ENCODE measurements at places on chromosomes 2 and 18. TPM values are rescaled to one million over a fixed set of nuclear protein-coding genes. Genes with fewer than 3 reads are reported as not detected.

The TMEM247 gene
- 18.5 TPM for total RNA-seq

DNA sequence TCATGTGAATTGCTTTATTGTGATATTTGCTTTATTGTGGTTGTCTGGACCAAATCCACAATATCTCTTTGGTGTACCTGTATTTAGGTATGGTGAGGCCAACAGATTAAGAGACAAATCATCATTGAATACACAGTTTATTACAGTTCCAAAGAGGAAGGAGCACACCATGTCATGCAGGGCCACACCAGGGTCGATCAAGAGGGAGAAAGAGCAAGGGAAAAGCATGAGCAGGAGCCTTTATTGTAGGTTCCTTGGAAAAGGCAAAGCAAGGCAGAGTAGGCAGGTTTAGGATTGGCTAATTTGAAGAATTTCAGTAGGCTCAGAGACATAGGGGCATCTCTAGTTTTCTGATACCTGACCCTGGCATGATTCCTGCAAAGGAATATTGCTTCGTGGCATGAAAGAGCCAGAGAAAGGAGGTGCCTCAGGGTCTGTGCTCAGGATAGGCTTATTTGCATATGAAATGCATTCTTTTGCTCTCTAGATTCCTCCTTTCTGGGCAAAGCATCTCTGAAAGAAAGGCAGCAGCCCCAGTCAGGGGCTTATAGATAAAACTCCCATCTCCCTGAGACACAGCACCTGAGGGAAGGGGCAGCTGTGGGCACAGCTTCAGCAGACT lies 214.2 kb upstream of the ERBB4 start:
- H3K4me3 ChIP-seq: no peak overlapping the region
- H3K36me3 ChIP-seq: no peaks in the 10 kb centered on the region
- H3K4me1 ChIP-seq: no peaks in the 10 kb centered on the region
- H3K27me3 ChIP-seq: no peaks in the 10 kb centered on the region
- H3K27ac ChIP-seq: no peak overlapping the region

GRCh38 chr2:171081649-171082111 lies 79.0 kb downstream of the TLK1 start:
- H3K36me3 ChIP-seq: no peaks in the 10 kb centered on the region
- no peaks in the 10 kb centered on the region for H3K27me3 ChIP-seq

GRCh38 chr2:82395531-82395930 lies 2063.5 kb downstream of the SUCLG1 start:
- no peaks in the 10 kb centered on the region for H3K27me3 ChIP-seq
- no peak for DNase-seq
- no peaks in the 10 kb centered on the region for H3K36me3 ChIP-seq
- no peak overlapping the region for H3K27ac ChIP-seq
- no peaks in the 10 kb centered on the region for H3K4me1 ChIP-seq

- H3K4me3 ChIP-seq: no peak overlapping the region
- H3K4me1 ChIP-seq: peaks cover 2% of the 10 kb centered on the region
- no peaks in the 10 kb centered on the region for H3K27me3 ChIP-seq
- no peak for DNase-seq
- H3K36me3 ChIP-seq: no peaks in the 10 kb centered on the region
Observed at GRCh38 chr2:29223257-29223656, 108.0 kb downstream of the CLIP4 start.

- no peak overlapping the region for H3K4me3 ChIP-seq
- no peak overlapping the region for H3K27ac ChIP-seq
- DNase-seq: no peak
Observed at GRCh38 chr2:158740127-158740526, 55.0 kb upstream of the DAPL1 start.

DNA sequence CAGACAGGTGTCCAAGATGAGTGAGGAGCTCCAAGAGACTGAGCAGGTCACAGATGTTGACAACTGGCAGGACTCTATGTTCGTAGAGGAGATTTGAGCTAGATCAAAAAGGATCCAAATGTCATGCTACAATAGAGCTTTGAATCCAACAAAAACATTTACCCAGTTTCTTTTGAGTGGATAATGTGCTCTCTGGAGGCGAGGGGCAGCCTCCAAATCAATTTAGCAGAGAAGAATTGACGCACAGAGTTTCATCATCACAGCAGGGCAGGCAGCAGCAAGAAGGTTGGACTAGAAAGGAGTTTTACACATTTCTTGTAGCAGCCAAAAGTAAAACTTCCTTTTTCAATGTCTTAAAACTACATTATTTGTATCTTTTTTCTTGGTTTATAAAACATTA lies 653.0 kb downstream of the RNF144A start:
- H3K4me1 ChIP-seq: no peaks in the 10 kb centered on the region
- no peaks in the 10 kb centered on the region for H3K27me3 ChIP-seq
- DNase-seq: no peak
- H3K4me3 ChIP-seq: no peak overlapping the region
- H3K36me3 ChIP-seq: no peaks in the 10 kb centered on the region
- no peak overlapping the region for H3K27ac ChIP-seq

The C2orf80 gene
- not detected for total RNA-seq

DNA sequence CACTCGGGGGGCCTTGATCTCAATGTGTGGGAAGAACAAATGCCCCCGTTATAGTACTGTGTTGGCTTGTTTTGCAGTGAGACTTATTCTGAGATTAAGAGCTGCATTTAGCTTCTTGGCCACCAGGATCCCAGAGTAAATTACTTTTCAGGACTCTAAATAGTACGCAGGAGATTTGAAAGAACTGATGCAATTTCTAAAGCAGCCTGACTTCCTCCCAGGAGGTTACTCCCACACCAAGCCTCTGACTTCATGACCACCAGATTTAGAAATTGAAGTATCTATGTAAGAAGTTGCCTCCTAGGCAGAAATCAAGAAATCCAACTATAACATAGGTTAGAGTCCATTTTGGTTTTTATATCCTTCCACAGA lies 67.0 kb downstream of the FEZ2 start:
- H3K4me1 ChIP-seq: peaks cover 2% of the 10 kb centered on the region
- no peak overlapping the region for H3K27ac ChIP-seq
- DNase-seq: no peak
- no peak overlapping the region for H3K4me3 ChIP-seq

DNA sequence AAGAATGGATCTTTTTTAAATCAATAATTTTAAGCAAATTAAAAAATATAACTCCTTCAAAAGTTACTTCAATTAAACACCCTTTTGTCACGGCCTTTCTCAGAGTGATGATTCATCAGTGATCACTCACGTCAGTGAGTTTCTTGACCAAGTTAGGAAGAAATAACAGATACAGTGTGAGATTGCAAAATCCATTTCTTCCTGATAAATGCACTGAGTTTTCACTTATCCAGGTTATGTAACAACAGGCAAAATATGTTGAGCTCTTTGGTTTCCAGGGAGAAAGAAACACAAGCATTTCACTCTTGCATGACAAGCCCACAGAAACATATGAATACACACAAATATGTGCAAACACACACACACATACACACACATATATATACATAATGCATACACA lies 195.9 kb upstream of the CYRIA start:
- H3K4me3 ChIP-seq: no peak overlapping the region
- H3K27me3 ChIP-seq: no peaks in the 10 kb centered on the region
- no peak for DNase-seq
- H3K36me3 ChIP-seq: no peaks in the 10 kb centered on the region
- no peaks in the 10 kb centered on the region for H3K4me1 ChIP-seq
- H3K27ac ChIP-seq: no peak overlapping the region

- no peaks in the 10 kb centered on the region for H3K4me1 ChIP-seq
- no peak overlapping the region for H3K27ac ChIP-seq
- H3K4me3 ChIP-seq: no peak overlapping the region
- no peaks in the 10 kb centered on the region for H3K27me3 ChIP-seq
- DNase-seq: peak; percentile 43
- H3K36me3 ChIP-seq: no peaks in the 10 kb centered on the region
Observed at GRCh38 chr2:118371515-118371914, 283.2 kb downstream of the INSIG2 start.

- peak; percentile 40 for DNase-seq
- no peaks in the 10 kb centered on the region for H3K27me3 ChIP-seq
- H3K4me1 ChIP-seq: peaks cover 4% of the 10 kb centered on the region
- H3K36me3 ChIP-seq: no peaks in the 10 kb centered on the region
- no peak overlapping the region for H3K27ac ChIP-seq
Observed at GRCh38 chr2:98601532-98602132, 6.7 kb downstream of the COA5 start.

- H3K27ac ChIP-seq: no peak overlapping the region
- no peak overlapping the region for H3K4me3 ChIP-seq
- DNase-seq: no peak
Observed at GRCh38 chr2:120707816-120708215, 27.9 kb upstream of the GLI2 start.

DNA sequence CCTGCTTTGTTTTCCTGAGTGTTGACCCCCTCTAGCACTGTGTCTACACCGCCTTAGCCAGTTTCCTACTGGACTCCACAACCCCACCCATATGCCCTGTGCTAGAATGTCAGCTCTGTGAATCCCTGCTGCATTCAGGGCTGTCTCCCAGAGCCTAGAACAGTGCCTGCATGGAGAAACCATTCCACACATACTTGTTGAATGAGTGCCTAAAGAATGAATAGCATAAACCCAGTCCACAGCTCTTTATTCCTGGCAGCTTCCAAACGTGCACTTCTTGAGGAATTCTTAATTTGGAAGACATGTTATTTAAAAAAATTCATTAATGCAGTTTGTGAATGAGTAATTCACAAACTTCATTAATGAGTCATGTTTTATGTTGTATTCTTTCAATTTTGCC lies 6.5 kb upstream of the NAPG start:
- no peaks in the 10 kb centered on the region for H3K36me3 ChIP-seq
- no peaks in the 10 kb centered on the region for H3K4me1 ChIP-seq
- no peak for DNase-seq
- H3K4me3 ChIP-seq: no peak overlapping the region

DNA sequence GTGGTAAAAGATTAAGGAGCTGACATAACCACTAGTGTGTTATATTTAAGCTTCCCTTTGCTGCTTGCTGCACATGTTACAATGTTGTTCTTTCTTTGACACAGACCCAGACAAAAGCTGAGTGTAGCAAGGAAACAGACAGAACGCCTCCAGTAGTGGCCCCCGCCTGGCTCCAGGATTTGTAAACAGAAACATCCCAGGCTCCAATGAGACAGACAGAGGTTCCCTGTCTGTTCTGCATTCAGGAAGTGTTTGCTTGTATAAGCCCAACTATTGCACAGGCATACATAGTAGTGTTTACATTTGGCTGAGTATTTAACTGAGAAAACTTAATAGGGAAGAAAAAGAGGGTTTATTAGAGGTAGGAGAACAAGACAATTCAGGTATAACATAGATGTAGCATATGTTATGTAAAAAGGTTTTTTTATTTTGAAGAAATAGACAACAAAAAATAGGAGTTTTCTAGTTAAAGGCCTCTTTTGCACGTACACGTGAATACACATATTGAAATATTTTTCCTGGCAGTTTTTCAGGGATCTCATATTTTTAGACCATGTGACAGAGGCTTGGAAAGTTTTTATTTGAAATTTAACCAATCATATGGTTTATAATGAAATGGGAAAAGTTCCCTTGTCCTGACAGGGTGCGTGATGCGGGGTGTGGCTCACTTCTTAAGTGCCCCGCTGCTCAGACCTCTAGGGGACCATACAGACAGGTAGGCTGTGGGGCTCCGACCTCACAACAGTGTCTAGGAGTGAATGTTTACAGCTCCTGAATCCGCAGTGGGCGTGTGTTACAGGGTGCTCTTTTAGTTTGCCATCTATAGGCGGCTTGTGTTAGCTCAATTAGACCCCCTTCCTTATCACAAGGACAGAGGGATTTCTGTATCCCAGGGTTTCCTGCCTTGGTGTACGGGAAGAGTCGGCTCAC lies 118.4 kb downstream of the BMPR2 start:
- no peaks in the 10 kb centered on the region for H3K36me3 ChIP-seq
- peak overlapping the region; percentile 8 for H3K27ac ChIP-seq
- peak; percentile 90 for DNase-seq
- H3K27me3 ChIP-seq: no peaks in the 10 kb centered on the region

- DNase-seq: peak; percentile 79
- H3K4me1 ChIP-seq: peaks cover 8% of the 10 kb centered on the region
- no peak overlapping the region for H3K27ac ChIP-seq
- no peaks in the 10 kb centered on the region for H3K36me3 ChIP-seq
- H3K4me3 ChIP-seq: no peak overlapping the region
Observed at GRCh38 chr2:120675460-120676130, 60.1 kb upstream of the GLI2 start.

GRCh38 chr2:165618806-165619205 lies 149.3 kb downstream of the CSRNP3 start:
- H3K36me3 ChIP-seq: no peaks in the 10 kb centered on the region
- no peak for DNase-seq
- H3K4me3 ChIP-seq: no peak overlapping the region
- H3K4me1 ChIP-seq: peaks cover 4% of the 10 kb centered on the region
- no peak overlapping the region for H3K27ac ChIP-seq

DNA sequence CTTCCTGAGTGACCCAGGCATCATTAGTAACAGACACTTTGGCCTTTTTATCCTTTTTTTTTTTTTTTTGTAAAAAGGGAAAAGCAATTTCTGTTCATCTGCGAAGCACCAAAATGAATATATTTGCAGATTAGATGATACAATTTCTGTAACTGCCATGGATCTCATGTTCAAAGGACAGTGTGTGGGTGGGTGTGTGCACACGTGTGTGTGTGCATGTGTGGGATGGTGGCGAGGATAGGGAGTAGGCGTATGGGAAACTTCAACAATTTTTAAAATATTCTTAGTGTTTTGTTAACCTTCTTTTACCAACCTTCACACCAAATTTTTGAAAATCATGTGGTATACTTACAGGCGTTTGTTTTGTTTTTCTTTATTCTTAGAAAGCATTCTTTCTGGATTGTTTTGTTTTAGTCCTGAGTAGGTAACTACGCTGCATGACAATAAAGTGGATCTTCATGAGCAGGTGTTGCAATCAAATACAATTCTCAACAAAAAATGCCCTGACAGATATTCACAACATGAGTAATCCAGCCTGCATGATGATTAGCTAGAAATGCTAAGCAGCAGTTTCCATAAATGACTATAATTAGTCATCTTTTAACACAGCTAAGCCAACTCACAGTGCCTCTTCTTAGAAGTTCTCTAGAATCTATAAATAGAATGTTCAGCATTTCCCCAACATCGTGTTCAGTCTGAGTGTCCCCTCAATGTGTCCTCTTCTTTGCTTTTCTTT lies 53.5 kb upstream of the RMDN2 start:
- H3K27ac ChIP-seq: no peak overlapping the region
- H3K27me3 ChIP-seq: no peaks in the 10 kb centered on the region
- no peak for DNase-seq
- H3K4me1 ChIP-seq: peaks cover 13% of the 10 kb centered on the region
- H3K4me3 ChIP-seq: no peak overlapping the region
- H3K36me3 ChIP-seq: no peaks in the 10 kb centered on the region

- H3K36me3 ChIP-seq: peaks cover 3% of the 10 kb centered on the region
- H3K4me3 ChIP-seq: no peak overlapping the region
- H3K27ac ChIP-seq: no peak overlapping the region
- DNase-seq: no peak
Observed at GRCh38 chr18:13746633-13747032, 20.2 kb downstream of the RNMT start.

- H3K27ac ChIP-seq: no peak overlapping the region
- H3K4me1 ChIP-seq: no peaks in the 10 kb centered on the region
- H3K4me3 ChIP-seq: no peak overlapping the region
- H3K36me3 ChIP-seq: no peaks in the 10 kb centered on the region
Observed at GRCh38 chr2:32735348-32735747, 107.5 kb downstream of the TTC27 start.

GRCh38 chr2:174024524-174025270 lies 59.5 kb upstream of the SP3 start:
- H3K36me3 ChIP-seq: no peaks in the 10 kb centered on the region
- H3K4me3 ChIP-seq: peak overlapping the region; percentile 29
- peak; percentile 89 for DNase-seq

The ARHGAP28 gene
- 76.8 TPM for total RNA-seq
